Fibroblast of skin of scalp (primary cell): ENCODE measurements at places on chromosomes 13 and 19.

DNA sequence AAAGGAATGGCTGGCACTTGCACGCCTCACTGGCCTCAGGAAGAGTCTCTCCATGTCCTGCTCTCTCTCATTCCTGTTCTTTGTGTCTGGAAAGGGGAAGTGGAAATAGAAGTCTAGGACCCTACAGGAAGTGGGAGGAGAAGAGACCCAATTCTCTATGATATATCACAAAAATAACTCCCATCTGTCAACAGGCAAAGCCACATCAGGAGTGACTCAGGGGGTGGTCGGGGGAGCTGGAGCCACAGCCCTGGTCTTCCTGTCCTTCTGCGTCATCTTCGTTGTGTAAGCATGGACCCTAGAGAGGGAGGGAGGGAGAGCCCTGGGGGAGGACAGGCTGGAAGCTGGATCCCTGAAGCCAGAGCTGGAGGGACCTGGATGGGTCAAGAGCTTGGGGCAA lies 3.0 kb downstream of the SIGLEC9 start:
- DNase-seq, result peak; percentile 49

DNA sequence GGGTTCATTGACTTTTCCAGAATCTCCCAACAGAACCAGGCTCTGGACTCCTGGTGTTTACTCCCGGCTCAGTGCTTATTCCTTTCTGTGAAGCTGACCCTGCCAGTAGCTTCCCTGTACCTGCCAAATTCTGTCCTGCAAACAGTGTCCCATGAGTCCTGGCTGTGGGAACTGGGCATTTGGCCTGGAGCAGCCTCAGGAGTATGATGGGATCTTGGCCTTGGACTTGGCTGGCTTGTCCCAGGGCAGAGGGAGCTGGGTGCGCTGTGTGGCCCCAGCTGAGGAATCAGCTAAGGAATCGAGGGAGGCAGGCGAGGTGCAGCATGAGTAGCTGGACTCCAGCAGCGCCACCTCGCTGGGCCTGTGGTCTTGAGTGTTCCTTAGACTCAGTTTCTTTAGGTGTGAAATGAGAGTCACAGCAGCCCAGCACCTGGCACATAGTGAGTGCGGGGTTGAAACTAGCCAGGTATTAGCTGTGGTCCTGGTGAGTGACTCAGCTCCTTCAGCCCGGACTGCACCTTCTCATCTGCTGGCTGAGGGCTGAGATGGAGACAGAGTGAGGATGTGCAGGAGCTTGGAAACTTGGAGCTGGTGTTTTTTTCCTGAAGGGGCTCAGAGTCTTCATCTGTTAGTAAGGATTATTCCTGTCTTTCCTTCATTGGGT lies 10.4 kb downstream of the CLASRP start:
- DNase-seq, result no peak

- peak; percentile 82 for DNase-seq
Measured at GRCh38 chr19:5112681-5113575, 144.0 kb downstream of the KDM4B start.

GRCh38 chr19:18167975-18168645 lies 5.5 kb upstream of the IFI30 start:
- no peak for DNase-seq

DNA sequence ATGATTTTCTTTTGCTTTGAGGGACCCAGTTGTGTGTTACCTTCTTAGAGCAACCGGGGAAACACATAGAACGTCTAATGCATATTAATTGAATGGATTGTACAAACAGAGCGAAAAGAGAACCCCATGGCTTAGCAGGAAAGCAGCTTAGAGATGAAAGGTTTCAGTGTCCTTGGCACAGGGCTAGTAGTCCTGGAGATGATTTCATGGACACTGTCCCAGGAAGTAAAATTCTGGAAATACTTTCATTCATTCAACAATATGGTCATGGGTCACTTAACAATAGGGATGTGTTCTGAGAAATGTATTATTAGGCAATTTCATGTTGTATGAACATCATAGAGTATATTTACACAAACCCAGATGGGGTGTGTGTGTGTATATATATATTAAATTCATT lies 9.7 kb upstream of the FUT2 start:
- DNase-seq, result no peak

GRCh38 chr19:35710784-35711723 lies 6.7 kb downstream of the ZBTB32 start:
- no peak for DNase-seq

GRCh38 chr13:62085337-62086229 lies 669.9 kb upstream of the PCDH20 start:
- no peak for DNase-seq

DNA sequence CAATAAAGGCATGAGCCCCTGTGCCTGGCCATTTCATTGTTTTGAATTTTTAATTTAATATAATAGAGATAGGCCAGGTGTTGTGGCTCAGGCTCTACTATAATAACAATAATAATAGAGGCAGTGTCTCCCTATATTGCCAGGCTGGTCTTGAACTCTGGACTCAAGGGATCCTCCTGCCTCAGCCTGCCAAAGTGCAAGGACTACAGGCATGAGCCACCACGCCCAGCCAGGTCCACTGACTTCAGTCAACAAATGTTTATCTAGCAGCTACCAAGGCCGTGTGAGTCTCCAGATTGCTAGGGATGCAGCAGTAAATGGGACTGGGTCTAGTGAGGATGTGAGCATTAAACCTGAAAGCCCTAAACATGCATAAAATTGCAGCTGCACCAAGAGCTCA lies 13.8 kb upstream of the ILF3 start:
- no peak for DNase-seq

DNA sequence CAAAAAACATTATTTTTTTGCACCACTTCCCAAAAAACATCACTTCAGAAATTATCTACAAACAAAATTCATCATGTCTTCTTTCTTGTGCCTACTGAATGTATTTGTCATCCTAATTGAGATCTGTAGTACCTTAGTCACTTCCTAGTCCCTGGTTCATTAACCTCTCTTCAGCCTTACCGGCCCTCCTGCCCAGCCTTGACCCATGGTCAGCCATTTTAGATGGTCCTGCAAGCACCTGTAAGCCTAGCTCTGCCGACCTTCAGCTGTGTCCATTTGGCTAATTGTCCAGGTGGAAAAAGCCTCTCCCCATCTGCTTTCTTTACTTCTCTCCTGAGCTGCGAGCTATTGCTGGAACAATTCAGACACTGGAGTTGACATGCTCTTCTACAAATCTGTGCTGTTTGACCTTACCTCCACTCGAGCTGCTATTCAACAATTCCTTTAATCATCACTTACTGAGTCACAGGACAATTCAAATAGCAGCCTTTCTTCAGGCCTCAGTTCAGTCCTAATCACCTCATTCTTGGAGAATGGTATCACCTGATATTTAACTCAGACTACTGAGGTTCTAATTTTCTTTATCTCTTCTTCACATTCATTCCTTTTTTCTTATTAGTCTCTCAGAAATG lies 882.5 kb downstream of the PCDH9 start:
- no peak for DNase-seq

- peak; percentile 43 for DNase-seq
Measured at GRCh38 chr13:47897411-47898050, 103.5 kb downstream of the SUCLA2 start.

DNA sequence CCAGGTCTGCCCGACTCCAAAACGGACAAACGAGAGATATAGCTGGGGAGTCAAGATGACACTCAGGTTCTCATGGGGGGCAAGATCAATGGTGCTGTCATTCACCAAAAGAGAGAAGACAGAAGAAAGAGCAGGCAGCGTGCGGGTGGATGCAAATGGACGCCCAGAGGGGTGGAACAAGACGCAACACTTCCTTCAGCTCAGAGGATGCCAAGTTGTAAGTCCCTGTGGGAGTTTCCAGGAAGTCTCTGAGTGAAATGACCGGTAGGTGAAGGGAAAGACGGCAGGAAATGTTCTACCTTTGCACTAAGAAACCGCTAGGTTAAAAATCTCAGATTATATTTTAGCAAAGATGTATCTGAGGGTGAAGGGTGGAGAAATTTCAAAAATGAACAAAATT lies 26.5 kb downstream of the TUBGCP3 start:
- no peak for DNase-seq

GRCh38 chr19:15673176-15673654 lies 328 bp downstream of the CYP4F12 start:
- no peak for DNase-seq
